Activated T-cell treated with anti-CD3 and anti-CD28 coated beads, Interleukin-2, amount 50 U/mL, for 1 hour (primary cell): ENCODE measurements at places on chromosomes 2 and 18.

DNA sequence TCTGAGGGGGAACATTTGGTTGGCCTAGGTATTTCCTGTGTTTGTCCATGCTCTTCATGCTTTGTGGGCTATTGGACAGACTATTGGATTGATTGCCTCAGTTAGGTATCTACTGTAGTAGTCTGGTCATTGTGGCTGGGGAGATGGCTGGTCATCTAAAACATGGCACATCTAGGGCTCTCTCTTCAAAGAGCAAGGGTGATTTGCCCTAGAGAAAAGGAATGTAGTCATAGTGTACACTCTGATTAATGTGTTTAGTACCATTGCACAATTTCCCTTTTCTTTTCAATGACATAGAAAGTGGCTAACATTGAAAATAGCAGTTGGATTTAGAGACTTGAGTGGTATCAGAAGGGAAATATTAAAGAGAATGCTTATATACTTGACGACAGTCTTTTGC, 114.3 kb downstream of the LCLAT1 start:
- DNase-seq = no peak

DNA sequence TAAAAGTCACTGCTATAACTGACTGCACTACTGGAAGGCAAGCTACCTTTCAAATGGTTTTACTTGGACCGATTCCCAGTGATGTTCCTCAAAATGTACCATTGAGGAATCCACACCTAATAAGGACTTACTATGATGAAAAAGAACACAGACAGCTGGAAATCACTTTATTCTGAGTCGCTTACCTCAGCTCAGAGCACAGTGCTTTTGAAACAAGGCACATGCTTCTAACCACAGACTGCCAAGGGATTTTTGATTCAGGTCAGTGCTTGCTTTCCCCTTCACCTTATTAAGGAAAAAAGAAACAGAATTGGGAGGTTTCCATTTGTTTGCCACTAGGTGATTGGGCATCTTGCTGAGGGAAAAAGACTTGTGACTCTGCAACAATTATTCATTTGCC, 707.5 kb upstream of the FSHR start:
- DNase-seq = no peak

GRCh38 chr2:208426412-208427045, 19.9 kb downstream of the PTH2R start:
- DNase-seq = no peak

- no peak for DNase-seq
Observed at GRCh38 chr2:43458014-43458628, 137.7 kb downstream of the THADA start.

- no peak for DNase-seq
Observed at GRCh38 chr2:134536296-134536695, 182.5 kb downstream of the TMEM163 start.

- no peak for DNase-seq
Observed at GRCh38 chr2:99552529-99552928, 62.7 kb upstream of the REV1 start.

GRCh38 chr2:227411320-227411989, 23.7 kb upstream of the SCYGR1 start:
- no peak for DNase-seq

DNA sequence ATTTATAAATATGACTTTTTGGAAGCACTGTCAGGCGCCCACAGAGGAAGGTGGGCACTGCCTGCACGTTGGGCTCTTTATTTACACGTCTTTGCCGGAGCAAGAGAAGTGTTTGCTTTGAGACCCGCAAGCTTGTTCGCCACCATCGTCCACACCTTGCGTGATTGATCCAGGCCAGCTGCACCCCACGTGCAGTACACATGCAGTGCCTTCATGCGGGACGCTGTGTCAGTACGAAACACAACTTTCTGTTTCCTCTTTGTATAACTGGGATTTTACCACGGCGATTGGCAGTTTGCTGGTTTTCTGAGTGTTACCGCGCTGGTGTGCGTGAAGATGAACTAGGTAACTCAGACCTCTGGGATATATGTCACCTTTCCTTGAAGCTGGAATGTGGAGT, 571.0 kb upstream of the SALL3 start:
- DNase-seq = no peak

DNA sequence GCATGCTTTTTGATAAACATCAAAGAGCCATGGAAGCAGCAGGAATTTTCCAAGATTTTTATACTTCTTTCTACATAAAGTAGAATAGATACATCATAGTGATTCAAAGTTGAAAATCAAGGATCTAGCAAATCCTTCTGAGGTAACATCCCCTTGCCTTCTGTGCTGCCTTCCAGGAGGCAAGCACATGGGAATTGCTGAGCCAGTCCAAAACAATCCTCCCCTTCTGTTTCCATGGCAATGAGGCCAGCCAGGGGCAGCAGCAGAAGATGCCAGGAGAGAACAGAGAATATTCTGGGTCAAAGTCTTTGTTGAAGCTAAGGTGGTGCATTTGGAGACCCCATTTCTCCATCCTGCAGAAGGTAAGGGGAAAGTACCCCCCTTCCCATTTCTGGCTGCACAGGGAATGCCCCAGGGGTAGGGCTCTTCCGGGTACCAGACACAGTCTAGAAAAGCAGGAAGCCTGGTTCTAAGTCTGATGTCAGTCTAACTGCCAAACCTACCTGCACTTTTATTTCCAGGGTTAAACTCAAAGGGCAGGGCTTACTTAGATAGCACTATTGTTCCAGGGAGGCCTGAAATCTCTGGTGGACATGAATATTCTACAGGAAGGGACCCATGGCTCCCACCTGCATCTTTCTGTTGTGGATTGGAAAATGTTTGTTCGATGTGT, 22.1 kb downstream of the CENPA start:
- no peak for DNase-seq

DNA sequence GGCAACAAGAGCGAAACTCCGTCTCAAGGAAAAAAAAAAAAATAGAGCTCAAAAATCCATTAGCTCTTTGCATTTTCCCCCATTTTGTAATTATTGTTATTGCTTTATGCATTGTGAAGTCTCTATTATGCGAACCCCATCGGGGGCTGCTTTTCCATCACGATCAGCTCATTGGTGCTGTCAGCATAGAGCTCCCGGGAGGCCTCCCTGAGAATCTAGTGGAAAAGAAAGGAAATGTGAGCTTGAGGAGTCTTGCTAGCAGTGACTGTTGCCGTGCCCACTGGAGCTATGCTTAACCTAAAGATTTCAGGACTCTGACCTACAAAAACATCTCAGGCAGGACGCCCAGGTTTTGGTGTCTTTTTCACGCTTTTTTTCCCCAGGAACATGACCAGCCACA, 102.6 kb upstream of the NDUFV2 start:
- DNase-seq = no peak

- no peak for DNase-seq
Observed at GRCh38 chr2:21916934-21917522, 793.3 kb downstream of the TDRD15 start.

GRCh38 chr2:9206991-9207640, 504 bp downstream of the ASAP2 start:
- DNase-seq = no peak

- DNase-seq = no peak
Observed at GRCh38 chr2:240232264-240232915, 91.9 kb upstream of the OTOS start.

GRCh38 chr18:47686806-47687205, 243.7 kb downstream of the SMAD2 start:
- DNase-seq = no peak

GRCh38 chr2:216922175-216922780, 62.4 kb upstream of the TNP1 start:
- DNase-seq = no peak

- no peak for DNase-seq
Observed at GRCh38 chr2:239085201-239085992, 237.5 kb downstream of the TWIST2 start.

DNA sequence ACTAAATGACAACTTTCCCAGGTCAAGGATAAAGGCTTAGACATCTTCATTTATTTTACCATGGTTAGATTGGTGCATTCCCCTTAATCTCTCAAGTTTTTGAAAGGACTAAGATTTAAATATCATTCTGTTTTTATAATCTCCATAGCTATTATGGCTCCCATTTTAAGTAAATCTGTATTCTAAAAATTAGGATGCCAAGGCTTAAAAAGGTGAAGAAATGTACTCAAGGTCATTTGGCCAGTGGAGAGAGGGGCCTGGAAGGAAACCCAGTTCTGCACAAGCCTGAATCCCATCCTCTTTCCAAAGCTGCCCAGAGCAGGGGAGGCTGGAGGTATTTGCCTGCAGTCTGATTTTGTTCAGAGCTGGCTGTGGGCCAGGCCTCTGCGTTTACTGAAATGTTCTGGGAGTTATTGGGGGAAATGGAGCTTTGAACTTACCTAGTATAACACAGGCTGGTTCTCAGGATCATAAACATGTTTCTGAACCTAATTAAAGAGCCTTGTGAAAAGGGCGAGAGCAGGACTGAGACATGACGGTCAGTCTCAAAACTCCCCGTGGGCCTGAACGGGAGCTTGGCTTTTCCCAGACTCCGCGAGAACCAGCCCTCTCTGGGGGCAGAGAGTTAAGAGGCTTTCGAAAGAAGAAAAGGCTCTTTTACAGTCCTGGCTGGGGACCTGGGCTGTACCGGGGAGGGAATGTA, 85.6 kb downstream of the DDX1 start:
- DNase-seq = no peak

DNA sequence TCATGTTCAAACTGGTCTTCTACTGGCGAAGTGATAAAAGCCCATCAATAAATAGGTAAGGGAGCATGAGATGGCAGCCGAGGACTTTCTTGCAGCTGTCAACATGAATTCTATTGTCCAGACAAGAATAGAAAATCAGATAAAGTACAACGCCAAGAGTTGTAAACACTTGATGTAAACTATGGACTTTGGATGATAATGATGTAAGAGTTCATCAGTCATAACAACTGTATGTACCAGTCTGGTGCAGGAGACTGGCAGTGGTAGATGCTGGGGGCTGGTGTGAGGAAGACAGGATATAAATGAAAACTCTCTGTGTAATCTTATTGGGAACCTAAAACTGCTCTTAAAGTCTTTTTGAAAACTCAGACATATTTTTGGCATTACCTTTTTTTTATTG, 155.9 kb upstream of the RASGRP3 start:
- DNase-seq = no peak

- no peak for DNase-seq
Observed at GRCh38 chr2:184463102-184463865, 135.0 kb upstream of the ZNF804A start.
